ENCODE measurements at places on chromosomes 4 and X.

- DNase-seq: no peak
Measured at GRCh38 chrX:24153178-24153795, 3.8 kb downstream of the ZFX start.

GRCh38 chrX:130264573-130264972, 4.1 kb downstream of the ZNF280C start:
- no peak for DNase-seq

GRCh38 chr4:508675-509638, 9.9 kb downstream of the PIGG start:
- DNase-seq: no peak

DNA sequence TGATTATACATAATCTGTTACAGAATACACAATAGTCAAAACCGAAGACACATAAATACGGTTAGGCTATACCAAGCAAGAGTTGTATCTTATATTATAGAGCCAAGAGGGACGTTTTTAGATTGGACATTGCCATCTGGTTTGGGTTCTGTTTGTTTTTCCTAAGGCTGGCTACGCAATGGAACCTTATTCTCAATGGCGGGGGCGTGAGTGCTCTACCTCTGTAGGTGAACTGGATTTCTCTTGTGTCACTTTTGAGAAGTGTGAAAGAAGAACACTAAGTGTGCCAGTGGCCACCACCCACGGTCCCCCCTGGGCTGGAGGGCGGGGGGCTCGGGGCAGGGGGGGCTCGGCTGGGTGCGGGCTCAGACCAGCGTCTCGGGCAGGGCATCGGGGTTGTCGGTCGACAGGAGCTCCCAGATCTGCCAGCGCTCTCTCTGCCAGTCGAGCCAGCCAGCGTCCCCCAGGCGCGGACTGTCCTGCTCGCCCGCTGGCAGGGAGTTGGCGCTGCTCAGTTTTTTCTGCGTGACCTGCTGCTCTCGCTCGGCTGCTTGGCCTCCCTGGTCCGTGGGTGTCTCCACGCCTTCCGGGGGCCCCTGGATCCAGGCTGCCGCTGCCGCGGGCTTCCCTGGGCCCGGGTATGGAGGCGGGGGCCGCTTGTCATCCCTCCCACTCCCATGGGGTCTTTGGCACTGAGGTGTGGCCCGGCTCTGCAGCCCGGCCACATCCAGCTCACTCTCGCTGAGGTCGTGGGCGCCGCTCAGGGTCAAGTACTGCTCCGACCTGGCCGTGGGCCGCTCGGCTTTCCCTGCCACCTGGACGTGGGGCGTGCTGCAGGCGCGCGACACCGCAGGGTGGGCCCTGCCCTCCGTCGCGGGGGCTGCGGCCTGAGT, 27.6 kb downstream of the HCCS start:
- DNase-seq: no peak

- no peak for DNase-seq
Measured at GRCh38 chrX:19342331-19342906, 1.3 kb upstream of the PDHA1 start.

DNA sequence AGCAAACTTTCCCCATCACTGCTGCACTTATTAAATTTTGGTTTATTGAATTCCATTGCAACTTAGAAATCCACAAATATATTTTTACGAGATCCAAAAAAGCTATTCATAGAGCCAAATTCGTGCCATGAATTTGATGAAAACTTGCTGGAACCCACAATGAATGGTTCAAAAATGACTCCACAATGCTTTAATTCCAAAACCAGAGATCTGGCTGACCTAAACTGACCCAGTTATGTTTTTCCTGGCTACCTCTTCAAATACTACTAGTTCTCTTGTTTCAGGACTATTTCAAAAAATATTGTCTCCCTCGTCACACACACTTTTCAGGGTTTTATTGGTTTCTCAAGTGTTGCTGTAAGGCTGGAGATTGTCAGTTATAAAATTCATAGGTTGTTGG, 474.8 kb downstream of the PDGFC start:
- no peak for DNase-seq

DNA sequence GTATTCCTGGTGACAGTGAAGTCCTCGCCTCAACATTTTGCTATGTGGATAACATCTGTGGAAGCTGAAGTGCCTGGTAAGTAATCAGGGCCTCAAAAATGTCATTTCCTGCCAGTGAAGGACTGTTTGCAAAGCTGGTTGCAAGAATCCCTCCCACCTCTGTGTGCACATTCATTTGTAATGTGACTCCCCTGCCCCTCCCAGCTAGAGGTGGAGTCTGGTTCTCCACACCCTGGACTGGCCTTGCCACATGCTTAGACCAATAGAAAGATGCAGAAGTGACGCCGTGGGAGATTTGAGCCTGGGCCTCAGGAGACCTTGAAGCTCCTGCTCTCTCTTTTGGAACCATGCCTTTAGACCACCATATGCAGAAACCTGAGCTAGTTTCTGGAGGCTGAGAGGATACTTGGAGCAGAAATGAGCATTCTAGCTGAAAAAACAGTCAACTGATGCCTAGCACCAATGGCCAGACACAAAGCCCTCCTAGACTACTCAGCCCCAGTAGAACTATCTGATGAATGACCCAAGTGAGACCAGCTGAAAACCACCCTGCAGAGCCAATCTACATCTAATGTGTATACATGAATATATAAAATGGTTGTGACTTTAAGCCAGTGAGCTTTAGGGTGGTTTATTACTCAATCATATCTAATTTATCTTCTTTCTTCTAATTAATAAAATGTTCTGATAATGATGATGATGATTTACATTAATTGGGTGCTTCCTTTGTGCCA, 47.8 kb upstream of the CRMP1 start:
- no peak for DNase-seq

DNA sequence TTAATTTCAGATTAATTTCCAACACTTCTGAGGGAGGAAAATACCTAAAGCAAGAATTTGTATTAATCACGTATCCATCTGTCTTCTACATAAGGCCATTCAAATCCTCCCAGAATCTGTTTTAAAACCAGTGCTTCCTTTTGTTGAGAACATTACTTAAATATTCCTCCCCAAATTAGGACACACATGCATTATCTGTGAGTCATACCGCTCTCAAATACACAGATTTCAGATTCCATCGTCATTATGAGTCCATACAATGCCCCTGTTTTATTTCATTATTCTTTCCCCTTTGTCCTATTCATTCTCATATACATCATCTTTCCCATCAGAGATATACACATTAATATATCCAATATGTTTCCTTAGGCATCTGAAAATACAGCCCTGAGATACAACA, 57.3 kb upstream of the PRSS12 start:
- DNase-seq: no peak

DNA sequence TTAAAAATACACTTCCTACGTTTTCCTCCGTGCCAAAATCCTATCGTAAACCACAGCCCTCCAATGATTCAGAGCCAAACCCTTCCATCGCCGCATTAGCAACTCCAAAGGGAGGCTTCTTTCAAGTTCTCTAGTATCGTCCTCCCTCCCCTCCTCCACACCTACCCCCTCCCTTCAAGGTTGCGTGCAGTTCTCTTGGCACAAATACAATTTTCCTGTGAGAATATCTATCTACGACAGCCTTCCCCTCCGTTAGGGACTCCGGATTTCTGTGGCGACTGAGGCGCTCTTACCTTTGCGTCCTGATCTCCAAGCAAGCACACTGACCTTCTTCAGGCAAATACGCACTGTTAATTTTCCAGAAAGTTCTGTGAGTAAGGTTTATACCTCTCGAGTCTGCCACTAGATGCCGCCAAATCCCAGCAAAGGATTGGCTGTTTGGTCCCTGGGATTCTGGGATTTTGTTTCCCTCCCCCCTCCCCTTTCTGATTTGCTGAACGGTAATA, 1.2 kb upstream of the MORF4L2 start:
- DNase-seq: peak; percentile 11

DNA sequence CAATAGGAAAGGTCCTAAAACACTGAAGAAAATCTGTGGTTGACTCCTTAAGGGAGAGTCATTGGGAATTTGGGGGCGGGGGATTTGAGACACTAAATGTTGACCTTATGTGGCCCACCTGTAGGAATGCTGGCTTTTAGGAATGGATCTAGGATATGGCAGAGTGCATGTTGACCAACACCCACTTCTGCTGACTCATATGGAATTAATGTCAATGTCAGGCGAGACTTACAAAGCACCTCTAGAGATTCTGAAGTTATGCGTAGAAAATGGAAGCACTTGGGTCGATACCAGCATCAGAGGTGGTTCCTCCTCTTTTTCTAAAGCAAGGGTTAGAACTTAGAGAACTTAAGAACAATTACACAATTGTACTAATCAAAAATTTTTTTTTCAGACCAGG, 100.6 kb upstream of the CBR4 start:
- no peak for DNase-seq

DNA sequence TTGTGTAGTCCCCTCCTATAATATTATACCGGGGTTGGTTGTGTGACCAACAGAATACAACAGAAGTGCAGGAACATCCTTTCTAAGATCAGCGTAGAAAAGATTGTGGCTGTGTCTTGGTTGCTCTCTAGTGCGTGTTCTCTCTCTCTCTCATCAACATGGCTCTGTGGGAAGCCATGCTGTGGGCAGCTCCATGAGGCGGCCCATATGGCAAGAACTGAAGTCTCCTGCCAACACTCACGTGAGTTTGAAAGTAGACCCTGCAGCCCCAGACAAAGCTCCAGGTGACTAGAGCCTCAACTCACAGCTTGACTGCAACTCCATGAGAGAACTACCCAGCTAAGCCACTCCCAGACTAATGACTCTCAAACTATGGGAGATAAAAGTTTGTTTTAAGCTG, 118.7 kb downstream of the TSPAN5 start:
- no peak for DNase-seq

GRCh38 chrX:10620121-10620699, at the start of gene MID1:
Gene MID1, minus strand, starts transcription at chrX:10620585. Its CDS starts 53,038 bp downstream, at chrX:10567547.
- DNase-seq: no peak

DNA sequence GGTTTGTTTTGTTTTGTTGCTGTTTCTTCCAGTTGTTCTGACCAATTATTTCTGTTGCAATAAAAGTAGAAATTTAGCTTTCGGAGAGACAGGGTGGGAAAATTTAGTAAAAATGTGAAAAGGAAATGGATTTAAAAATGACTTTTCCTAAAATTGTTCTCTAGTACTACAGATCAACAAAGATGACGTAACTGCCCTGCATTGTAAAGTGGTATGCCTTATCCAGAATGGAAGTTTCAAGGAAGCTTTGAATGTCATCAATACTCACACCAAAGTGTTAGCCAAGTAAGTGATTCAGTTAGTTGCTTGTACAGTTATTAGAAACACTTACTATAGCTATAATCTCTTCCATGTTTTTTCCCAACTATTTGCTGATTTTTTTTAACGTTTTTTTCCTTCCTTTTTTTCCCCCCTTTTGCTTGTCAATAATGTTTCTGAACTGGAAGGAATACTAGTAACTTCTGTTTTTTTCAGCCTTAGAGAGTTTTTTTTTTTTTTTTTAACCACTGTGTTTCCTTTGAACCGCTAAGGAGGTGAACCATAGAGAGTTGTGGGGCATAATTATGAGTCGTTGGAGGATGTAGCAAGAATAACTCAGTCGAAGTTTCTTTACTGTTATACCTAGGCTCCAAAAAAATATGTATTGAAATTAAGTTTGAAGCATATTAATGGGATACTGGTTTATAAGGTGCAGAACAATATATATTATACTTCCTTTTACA, 2.2 kb downstream of the SRP72 start:
- no peak for DNase-seq

GRCh38 chr4:26275281-26275680, 45.5 kb upstream of the RBPJ start:
- DNase-seq: no peak

DNA sequence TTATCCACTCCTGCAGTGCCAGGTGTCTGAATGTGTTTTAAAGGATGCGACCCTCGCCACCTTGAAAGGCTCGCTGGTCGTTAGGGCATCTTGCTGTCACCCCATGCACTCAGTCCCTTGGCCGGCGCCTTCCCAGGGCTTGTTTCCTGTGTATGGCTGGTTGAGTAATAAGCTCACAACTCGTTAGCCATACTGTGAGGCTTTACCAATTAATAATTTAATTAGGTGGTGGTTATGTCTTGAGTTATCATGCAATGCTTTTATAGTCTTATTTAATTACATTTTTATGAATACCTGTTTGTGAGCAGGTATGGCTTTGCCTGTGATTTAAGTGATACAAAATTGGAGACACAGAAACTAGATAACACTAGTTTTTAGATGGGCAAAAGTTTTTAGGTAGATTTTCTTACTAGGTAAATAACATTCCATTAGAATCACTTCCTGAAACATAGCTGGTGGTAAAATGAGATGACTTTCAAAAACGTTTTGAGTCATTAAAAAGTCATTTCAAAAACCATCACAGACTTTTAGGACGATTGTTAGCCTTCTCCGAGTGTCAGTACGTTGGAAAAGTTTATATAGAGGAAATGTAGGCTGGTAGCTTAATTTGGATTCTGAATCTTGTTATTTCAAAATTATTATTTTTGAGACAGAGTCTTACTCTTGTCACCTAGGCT, 18.2 kb downstream of the PTTG2 start:
- DNase-seq: no peak

DNA sequence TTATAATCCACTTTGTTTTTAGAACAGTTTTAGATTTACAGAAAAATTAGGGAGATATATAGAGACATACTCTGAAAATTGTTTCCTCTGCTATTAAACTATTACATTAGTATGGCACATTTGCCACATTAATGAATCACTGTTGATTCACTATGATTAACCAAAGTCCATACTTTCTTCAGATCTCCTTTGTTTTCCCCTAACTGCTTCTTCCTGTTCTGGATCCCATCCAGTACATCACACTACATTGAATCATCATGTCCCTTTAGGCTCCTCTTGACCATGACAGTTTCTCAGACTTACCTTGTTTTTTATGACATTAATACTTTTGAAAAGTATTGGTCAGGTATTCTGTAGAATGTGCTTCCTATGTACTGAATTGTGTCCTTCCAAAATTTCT, 109.2 kb upstream of the EDNRA start:
- no peak for DNase-seq

- no peak for DNase-seq
Measured at GRCh38 chr4:82865592-82865991, 25.4 kb downstream of the SEC31A start.

DNA sequence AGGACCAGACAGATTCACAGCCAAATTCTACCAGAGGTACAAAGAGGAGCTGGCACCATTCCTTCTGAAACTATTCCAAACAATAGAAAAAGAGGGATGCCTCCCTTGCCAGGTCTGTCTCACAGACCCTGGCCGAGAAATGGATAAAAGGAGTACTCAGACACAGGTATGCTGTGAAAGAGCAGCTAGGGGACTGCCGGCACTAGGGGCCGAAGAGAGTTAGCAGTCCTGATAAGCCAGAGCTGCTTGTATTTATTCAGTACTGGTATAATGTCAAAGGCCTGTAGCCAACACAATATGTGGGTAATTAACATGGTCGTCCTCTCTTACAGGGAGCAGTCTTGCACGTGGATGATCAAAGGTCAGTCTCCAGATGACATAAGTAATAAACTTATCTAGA, 1042.1 kb upstream of the LCORL start:
- DNase-seq: no peak

All from stimulated activated CD8-positive, alpha-beta memory T cell treated with anti-CD3 and anti-CD28 coated beads, Interleukin-15, amount 100 ng/mL, for 1 hour (primary cell).